IPS DF 6.9 (cell line): ENCODE measurements at places on chromosomes 6 and 20.

DNA sequence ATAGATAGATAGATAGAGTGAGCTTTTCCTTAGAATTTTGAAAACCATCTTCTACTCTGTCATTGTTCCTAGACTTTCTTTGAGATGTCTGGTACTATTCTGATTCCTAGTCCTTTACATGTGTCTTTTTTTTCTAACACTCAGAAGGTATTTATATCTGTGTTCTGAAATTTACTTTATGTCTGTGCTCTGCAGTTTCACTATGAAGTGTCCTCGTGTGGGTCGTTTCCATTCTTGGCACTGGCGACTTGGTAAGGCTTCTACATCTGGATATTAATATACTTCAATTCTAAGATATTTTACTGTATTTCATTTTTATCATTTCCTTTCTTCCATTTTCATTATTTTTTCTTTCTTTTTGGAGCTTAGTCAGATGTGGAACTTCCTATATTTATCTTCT, 87.0 kb downstream of the FHL5 start:
- no peak for DNase-seq
- no peak overlapping the region for H3K4me3 ChIP-seq
- H3K36me3 ChIP-seq, result no peaks in the 10 kb centered on the region
- no peak overlapping the region for H3K27ac ChIP-seq

- H3K36me3 ChIP-seq, result no peaks in the 10 kb centered on the region
- no peak for DNase-seq
- no peak overlapping the region for H3K27ac ChIP-seq
Observed at GRCh38 chr6:16248271-16248853, 10.0 kb downstream of the GMPR start.

- no peak overlapping the region for H3K4me3 ChIP-seq
- H3K27me3 ChIP-seq, result no peaks in the 10 kb centered on the region
- no peak overlapping the region for H3K27ac ChIP-seq
Observed at GRCh38 chr20:23222531-23223200, 127.9 kb upstream of the NXT1 start.

GRCh38 chr6:36616893-36617521, 22.8 kb downstream of the SRSF3 start:
- H3K27me3 ChIP-seq, result no peaks in the 10 kb centered on the region; the same call in 1 of the 2 replicates
- no peak for DNase-seq
- no peak overlapping the region for H3K27ac ChIP-seq

DNA sequence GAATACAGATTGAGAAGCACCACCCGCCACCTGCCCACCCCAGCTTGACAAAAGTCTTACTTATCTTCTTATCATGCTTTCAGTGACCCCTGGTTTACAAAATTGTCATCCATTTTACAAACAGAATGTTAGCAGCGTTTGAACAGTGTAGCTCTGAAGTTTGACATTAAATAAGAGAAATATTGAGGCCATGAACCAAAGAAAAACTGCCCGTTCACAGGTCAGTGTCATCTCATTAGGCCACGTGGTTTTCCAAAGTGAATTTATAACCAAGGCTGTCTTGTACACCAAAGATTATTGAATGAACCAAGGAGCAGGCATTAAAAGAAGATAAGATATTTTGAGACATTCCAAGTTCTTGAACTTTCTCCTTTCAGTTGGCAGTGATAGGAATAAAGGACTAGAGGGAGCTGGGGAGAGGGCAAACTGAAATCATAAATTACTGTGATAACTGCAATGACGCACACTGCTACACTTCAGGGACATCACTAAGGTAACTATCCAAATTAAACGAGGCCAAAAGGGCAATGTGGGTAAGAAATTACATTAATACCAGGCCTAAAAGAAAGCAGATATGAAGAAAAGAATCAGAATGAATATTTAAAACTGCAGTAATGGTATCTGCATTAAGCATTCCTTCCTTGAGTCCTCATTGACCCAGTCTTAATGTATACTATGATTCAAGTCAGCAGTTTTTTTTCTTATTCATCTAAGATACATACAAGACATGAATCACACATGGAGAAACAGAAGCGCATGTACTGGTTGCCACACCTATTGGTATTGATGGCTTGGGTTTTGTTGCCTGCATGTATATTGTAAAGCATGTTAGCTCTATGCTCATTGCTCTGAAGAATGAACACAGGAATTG, 159.8 kb upstream of the ARG1 start:
- no peaks in the 10 kb centered on the region for H3K27me3 ChIP-seq
- H3K36me3 ChIP-seq, result no peaks in the 10 kb centered on the region
- no peaks in the 10 kb centered on the region for H3K4me1 ChIP-seq
- DNase-seq, result no peak
